Activated naive CD8-positive, alpha-beta T cell treated with anti-CD3 and anti-CD28 coated beads for 36 hours (primary cell): ENCODE measurements at places on chromosomes 3 and 15.

GRCh38 chr15:63374686-63375520 is 6.7 kb downstream of the CA12 start:
- DNase-seq: peak; percentile 28

GRCh38 chr3:139281522-139282196 is 62.2 kb upstream of the MRPS22 start:
- DNase-seq: no peak

GRCh38 chr15:74906067-74906449 is 593 bp downstream of the FAM219B start:
- DNase-seq: no peak

DNA sequence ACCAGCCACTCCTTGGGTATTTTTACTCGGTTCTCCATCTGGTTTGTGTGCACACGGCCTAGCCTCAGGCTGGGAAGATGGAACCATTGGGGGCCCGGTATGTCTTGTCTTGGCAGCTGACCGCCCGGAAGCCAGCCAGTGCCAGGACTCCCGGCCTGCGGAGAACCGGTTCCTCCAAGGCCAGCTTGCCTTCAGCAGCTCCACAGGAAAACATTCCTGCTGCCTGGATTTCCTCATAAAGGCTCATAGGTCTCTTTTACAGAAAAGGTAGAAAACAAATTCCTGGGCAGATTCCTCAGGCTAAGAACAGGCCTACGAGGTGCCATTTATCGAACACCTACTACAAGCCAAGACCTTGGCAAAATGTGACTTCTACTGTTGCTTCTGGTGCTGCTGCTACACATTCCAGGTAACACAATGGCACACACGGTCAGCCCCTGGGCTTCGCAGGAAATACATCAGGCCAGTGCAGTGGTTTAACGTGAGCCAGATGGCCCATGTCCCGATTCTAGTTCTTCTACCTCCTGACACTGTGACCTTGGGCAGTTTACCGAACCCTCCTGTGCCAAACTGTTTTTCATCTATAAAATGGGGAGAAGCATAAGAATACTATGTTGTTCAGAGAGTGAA is 141.8 kb downstream of the OPA1 start:
- no peak for DNase-seq

- DNase-seq: no peak
Observed at GRCh38 chr15:38600236-38600635, 35.6 kb upstream of the RASGRP1 start.

- no peak for DNase-seq
Observed at GRCh38 chr3:134037168-134037567, 7.4 kb upstream of the SLCO2A1 start.

DNA sequence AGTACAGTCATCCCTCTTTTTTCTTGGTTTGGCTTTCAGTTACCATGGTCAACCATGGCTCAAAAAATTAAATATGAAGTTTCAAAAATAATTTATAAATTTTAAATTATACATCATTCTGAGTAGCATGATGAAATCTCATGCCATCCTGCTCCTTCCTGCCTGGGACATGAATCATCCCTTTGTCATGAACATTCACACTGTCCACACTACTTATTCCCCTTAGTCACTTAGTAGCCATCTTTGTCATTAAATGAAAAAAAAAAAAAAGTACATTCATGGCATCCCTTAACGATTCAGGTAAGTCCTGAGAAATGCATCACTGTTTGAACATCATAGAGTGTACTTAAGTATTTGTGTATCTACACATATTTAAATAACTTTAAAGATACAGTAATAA is 1046.3 kb downstream of the ROBO2 start:
- no peak for DNase-seq

DNA sequence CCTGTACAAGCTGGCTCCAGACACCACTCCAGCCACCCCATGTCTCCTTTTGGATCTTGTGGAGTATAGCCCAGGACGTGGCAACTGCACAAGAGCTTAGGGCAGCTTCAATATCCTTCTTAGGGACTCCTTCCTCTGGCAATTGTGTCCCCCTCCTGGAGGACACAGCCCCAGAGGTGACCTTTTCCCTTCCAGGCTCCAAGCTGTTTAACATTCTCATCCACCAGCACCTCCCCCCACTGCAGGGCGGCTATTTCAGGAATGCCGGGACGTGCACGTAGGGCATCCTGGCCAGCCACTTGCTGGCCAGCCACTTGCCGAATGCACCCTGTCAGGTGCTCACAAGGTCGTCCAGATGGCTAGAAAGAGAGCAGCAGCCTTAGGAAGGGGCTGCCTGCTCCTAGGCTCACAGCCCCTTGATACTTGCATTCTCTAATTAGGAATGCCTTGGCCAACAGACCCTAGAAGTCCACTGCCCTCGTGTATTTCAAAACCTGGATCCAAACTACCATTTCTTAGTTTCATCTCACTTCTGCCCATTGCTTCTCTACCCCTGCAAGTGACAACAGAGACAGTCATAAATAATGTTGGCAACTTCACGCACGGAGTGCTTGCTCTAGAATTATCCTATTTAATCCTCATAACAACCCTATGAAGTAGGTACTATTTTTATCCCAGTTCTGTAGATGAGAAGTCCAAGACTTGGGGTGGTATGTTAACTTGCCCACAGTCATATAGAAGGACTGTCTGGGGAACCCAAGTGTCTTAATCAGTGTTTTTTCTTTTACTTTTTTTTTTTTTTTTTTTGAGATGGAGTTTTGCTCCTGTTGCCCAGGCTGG is 24.5 kb upstream of the IDH2 start:
- DNase-seq: no peak

DNA sequence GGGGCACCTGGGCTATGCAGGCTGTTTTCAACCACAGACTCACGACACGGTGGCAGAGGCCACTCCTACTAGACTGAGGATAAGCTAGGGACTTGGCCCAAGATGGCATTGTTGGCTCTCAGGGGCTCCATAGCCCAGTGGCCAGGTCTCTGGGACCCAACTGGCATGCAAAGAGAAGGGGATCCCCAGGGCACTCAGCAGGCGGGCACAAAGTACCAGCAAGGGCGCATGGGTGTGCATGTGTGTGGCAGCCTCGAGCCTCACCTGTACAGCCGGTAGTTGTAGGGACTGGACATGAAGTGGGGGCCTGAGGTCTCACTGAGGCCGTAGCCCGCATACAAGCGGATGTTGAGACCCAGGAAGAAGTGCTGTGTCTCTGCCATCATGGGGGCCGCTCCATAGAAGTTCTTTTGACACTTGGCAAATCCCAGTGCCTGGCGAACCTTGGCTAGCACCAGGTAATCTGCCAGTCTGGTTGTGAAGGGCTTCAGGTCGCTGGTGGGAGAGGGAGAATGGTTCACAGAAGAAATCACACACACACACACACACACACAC is 30.2 kb downstream of the IDH3A start:
- DNase-seq: no peak

- no peak for DNase-seq
Observed at GRCh38 chr3:65532215-65532614, 506.5 kb downstream of the MAGI1 start.

DNA sequence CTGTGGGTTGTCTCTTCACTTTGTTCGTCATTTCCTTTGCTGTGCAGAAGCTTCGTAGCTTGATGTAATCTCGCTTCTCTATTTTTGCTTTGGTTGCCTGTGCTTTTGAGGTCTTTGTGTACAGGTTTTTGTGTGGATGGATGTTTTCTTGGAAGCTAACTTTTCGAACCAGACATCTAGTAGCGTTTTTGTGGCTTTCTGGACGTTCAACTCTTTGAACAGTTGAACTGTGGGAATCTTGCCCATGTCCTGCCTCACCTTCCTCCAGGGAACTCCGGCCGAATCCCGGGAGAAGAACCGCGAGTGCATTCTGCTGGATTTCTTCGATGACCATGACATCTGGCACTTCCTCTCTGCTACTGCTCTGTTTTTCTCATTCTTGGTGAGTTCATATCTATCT is 70.6 kb downstream of the USF3 start:
- no peak for DNase-seq

- DNase-seq: no peak
Observed at GRCh38 chr3:152622811-152623167, 212.1 kb upstream of the P2RY1 start.

- DNase-seq: no peak
Observed at GRCh38 chr3:36212251-36212650, 168.1 kb upstream of the STAC start.

- peak; percentile 33 for DNase-seq
Observed at GRCh38 chr3:187368251-187369088, at the start of gene RTP4. RTP4 (plus strand) TSS chr3:187368385; CDS start chr3:187368442, 57 bp downstream.

- DNase-seq: no peak
Observed at GRCh38 chr15:39585389-39585841, 4.5 kb downstream of the THBS1 start.
